ENCODE measurements at places on chromosomes 6 and 20.

DNA sequence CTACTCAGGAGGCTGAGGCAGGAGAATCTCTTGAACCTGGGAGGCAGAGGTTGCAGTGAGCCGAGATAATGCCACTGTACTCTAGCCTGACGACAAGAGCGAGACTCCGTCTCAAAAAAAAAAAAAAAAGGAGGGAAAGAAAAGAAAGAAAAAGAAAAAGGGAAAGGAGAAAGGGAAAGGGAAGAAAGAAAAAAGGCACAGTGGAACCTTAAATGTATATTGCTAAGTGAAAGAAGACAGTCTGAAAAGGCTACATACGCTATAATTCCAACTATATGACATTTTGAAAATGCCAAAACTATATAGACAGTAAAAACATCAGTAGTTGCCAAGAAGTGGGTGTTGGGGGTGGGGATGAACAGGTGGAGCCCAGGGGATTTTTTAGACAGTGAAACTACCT, 16.2 kb downstream of the PPIL4 start:
- DNase-seq = no peak

- no peak for DNase-seq
Measured at GRCh38 chr20:62838128-62838891, 21.5 kb downstream of the COL9A3 start.

DNA sequence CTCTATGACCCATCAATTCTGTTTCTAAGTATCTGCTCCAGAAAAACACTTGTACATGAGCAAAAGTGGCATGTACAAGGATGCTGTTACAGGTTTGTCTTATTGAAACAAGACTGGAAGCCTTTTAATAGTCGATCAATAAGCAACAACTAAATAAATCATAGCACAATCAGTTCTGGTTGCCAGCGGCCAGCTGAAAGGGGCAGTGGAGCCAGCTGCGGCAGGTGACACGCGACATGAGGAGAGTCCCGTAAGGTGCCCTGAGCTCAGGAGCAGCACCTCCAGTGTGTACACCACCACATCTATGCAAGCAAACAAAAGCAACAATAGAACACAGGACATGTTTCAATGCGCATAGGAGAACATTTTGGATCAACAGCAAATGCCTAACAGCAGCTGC, 20.7 kb upstream of the NNAT start:
- DNase-seq = no peak

DNA sequence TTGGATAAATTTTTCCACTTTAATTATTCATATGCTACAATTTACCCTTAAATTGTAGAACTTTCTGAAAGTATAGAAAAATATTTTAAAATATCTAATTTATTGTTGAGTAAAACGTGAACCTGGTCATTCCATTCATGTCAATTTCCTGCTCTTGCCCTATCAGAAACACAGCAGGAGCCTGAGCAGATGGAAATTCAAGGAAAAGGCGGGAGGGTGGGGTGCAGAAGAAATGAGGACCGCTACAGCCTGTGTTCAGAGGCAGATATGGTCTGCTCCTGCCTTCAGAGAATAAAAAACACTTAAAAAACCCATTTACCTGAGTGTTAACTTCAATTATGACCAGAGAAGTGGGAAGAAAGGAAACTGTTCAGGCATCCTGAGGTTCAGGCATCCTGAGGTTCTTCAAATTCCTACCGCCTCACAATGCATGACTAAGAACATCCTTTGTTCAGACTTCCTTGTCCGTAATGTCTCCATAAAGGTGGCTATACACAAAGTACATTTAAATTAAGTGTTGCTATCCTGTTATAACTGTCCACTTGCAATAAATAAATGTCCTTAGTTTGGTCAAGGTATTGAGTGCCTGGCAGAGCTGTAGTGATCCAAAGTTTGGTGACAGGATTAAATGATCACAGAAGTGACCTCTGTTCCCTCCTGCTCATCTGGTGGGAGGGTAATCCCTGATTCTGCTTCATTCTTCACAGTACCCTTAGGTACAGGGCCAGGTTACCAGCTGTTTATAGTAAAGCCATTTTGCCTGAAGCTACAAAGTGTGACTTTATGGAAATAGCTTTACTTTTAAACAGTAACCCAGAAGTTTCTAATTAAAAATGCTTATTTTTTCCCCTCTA, 109.1 kb downstream of the MAN1A1 start:
- no peak for DNase-seq

GRCh38 chr20:16477632-16478031, 95.6 kb downstream of the KIF16B start:
- DNase-seq = no peak

GRCh38 chr6:142926177-142926493, 18.8 kb downstream of the HIVEP2 start:
- no peak for DNase-seq

DNA sequence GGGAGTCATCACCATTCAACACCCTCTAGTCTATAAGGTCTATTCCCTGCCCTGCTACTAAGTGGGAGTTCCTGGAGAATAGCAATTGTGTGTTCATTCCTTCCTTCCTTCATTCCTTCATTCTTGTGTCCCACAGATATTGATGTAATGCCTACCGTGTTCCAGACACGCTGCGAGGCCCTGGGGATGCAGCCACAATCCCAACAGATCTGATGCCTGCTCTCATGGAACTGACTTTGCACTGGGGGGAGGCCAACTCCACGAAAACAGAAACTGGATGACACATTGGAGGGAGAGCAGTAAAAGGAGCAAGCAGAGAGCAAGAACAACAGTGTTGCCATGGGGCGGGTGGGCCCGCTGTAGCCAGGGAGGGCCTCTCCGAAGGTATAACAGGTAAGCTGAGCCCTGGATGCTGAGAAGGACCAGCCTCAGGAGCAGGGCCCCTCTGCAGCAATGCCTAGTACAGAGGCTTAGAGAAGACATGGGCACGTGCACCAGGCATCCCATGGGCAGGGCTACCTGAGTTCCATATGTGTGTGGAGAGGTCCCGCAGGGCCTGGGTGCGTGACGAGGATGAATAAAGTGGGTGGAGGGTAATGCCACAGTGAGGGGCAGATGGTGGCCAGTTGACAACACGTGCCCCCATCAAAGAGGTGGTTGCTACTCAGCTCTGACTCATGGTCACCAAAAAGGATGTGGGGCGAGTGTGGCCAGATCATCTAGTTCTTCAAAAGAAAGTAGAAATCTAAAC, 173.9 kb downstream of the NFATC2 start:
- DNase-seq = no peak

- DNase-seq = no peak
Measured at GRCh38 chr6:13098793-13099570, 229.4 kb downstream of the TBC1D7 start.

- DNase-seq = no peak
Measured at GRCh38 chr20:53371216-53371615, 222.4 kb downstream of the ZNF217 start.

GRCh38 chr6:28209753-28210535, 15.1 kb upstream of the ZSCAN9 start:
- DNase-seq = no peak

- no peak for DNase-seq
Measured at GRCh38 chr20:87401-87800, at the start of gene DEFB125. DEFB125 (plus strand) TSS chr20:87672; CDS start chr20:87710, 38 bp downstream.

DNA sequence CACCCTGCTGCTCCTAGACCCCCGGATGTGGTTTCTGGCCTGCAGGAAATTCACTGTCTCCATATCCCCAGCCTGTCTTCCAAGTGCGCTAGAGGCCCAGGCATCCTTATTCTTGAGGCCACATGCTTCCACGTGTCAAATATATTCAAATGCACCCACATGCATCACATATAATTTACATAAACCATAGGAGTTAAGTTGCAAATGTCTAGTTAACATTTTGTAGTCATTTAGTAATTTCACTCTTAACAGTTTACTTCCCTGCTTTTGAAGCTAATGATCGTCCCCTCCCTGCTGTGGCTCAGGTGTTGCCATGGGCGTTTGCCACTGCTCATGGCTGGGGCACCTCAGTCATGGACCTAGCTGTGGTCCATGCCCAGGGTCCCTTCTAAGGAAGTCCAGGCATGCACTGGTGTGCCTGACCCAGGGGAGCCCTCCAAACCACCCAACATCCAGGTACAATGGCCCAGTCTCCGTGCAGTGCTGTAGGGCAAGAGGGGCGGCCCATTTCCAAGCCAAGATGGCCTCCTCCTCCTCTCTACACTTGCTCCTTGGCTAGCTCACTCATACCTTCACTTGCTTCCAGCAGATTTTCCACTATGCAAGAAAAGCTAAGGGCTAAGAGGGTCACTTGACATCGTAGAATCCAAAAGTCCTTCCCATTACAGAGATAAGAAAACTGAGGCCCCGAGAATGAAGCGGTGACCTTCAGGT, 42.4 kb downstream of the FGD2 start:
- DNase-seq = no peak

GRCh38 chr6:127737768-127738167, 160.8 kb downstream of the C6orf58 start:
- no peak for DNase-seq

DNA sequence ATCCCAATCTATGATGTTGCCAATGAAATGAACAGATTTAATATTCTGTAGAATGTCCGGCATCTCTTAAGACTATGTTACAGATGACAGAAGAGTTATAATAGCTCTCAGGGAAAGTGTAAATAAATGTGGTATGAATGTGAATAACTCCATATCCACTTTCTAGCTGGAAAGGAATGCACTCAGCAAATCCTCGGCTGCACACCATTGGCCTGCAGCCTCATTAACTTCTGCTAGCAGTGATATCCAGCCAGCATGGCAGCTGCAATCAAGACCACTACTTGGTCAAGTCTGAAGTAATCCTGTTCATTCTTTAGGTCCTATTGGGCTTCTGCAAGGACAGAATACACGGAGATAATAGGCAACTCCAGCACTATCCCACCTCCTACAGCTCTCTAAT, 17.3 kb upstream of the MICA start:
- no peak for DNase-seq

DNA sequence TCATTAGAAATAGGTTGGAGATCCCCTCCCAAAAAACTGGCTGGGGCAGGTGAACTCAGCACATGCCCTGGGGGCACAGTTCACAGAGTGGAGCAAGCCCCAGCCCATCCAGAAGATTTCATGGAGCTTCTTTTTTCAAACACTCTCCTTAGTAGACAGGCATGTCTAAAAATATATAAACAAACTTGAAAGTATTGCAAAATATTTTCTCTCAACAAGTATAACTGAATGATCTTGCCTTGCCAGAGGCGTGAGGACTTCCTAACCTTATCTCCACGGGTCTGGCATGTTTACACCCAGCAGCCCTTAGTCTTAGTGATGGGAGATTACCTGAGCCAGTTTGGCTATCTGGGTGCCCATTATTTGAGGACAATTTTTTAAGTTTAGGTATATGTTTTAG, 107.1 kb downstream of the QRSL1 start:
- no peak for DNase-seq

GRCh38 chr6:169566961-169567750, 134.7 kb downstream of the WDR27 start:
- no peak for DNase-seq

DNA sequence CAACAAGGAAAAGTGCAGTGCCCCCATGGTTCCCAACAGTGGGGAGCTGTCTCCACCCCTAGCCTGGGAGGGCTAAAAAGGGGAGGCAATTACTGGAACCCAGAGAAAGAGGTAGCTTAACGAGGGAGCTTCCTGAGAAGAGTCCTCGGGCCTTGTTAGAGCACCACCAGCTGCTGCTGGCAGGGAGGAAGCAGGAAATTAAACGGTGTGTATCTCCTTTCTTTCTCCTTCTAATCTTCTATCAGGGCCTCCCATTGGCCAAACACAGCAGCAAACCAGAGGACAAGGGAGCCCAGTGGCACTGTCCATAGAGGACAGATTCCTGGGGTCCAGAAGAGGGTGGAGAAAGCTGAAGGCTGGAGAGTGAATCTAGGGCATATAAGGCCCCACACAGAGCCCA, 7.6 kb upstream of the BTN2A2 start:
- no peak for DNase-seq

GRCh38 chr6:82861121-82861520, 204.5 kb downstream of the UBE3D start:
- no peak for DNase-seq

- no peak for DNase-seq
Measured at GRCh38 chr20:57266291-57267157, at the start of gene BMP7. BMP7 (minus strand) TSS chr20:57266641; CDS start chr20:57266122, 519 bp downstream.

DNA sequence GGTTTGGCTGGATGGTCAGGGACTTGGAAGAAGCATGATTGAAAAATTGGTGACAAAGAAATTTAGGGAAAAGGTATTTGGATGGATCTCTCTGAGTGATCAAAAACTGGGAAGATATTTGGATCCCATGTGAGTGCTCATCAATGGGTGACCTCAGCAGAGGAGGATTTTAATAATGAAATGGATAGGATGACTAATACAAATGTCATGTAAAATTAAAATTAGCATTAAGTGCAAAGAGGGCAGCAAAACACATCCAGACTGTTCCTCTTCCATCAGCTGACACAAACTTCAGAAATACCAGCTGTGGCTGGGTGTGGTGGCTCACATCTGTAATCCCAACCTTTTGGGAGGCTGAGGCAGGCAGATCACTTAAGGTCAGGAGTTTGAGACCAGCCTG, 151.7 kb downstream of the THBS2 start:
- no peak for DNase-seq

All from activated T-cell treated with anti-CD3 and anti-CD28 coated beads for 1 hour (primary cell).